Thymus (tissue), 14 donors: ENCODE measurements at places on chromosomes 1 and 21.
A peak's percentile ranks its signal among the peaks of the same experiment; 100 is the strongest.

DNA sequence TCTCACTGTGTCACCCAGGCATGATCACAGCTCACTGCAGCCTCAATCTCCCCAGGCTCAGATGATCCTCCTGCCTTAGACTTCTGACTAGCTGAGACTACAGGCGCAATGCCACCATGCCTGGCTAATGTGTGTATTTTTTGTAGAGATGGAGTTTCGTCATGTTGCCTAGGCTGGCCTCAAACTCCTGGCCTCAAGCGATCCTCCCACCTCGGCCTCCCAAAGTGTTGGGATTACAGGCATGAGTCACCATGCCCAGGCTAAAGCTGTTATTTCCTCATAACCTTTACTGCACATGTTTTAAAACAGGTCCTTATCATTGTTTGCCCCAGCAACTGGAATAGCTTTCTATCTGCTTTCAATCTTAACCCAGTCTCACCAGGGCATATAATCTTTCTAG is 2.9 kb downstream of the SARS1 start:
- DNase-seq: no peak

GRCh38 chr1:172068334-172068733 is 227.0 kb downstream of the DNM3 start:
- DNase-seq: no peak

- peak; percentile 42 for DNase-seq
These were observed 118.6 kb upstream of the PPP2R5A start for GRCh38 chr1:212166644-212167043.

DNA sequence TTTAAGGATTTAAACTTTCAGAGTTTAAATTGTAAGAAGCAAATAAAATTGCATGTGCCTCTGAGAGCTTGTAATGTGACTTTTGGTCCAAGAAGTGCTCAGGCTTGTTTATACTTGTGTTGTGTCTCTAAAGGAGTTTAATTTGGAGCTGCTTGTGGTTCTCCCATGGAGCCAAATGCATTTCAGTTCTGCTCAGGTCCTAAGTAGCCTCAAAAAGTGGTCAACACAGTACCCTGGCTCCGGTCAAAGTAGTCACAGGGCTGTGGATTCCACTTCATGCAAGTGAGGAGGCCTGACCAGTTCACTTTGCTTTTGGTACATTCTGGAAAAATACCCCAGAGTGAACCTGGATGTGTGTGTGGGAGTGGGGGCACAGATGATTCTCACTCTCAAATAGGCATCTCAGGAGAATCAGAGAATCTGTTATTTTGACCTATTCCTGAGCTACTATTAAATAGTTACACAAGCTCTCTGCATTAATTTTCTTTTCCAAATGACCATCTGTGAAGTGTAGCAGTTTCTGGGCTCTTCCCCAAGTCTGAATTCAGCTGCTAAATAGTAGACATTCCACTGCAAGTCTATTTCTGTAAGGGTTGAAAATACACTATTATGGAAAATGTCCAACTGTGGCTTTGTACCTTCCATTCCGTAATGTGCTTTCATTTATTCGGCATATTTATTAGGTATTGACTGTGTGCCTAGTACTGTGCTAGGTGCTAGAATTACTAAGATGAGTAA is 31.7 kb upstream of the AGO1 start:
- no peak for DNase-seq

- DNase-seq: no peak
These were observed 57.0 kb downstream of the DISC1 start for GRCh38 chr1:231683439-231684165.

DNA sequence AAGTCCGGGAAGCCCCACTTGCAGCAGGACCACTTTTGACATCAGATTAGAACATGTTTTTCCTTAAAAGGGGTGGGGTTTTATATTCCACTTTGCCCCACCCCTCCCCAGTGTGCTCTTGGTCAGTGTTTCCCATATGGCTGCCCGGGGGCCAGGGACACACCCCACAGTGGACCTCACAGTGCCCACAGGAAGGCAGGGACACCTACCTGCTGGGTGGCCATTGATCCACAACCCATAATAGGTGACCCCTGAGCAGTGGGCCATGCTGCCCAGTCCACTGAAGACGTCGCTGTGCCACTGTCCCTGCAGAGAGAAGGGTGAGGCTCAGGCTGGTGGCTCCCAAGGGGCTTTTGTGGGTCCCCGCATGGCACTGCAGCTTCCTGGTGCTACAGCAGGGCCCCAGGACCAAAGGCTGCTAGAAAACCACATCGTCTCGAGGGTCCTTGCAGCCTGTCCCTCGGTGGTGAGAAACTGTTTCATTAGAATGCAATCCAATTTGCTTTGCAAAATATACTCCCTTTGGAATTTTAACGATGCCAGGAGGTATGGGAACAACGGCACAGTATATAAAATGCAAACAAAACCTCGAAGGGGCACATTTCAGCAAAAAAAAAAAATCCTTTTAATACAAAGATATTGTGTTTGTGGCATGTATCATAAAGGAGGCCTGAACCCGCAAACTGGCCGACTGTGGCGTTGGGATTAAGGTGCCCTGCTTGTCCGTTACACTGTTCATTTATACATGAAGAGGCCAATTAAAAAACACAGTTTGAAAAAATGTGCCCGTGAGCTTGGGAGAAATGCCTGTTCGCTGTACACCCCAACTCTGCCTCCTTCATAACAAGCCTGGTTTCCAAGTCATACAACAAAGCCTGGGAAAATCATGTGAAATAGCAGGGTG is 16.9 kb downstream of the MORN1 start:
- no peak for DNase-seq

DNA sequence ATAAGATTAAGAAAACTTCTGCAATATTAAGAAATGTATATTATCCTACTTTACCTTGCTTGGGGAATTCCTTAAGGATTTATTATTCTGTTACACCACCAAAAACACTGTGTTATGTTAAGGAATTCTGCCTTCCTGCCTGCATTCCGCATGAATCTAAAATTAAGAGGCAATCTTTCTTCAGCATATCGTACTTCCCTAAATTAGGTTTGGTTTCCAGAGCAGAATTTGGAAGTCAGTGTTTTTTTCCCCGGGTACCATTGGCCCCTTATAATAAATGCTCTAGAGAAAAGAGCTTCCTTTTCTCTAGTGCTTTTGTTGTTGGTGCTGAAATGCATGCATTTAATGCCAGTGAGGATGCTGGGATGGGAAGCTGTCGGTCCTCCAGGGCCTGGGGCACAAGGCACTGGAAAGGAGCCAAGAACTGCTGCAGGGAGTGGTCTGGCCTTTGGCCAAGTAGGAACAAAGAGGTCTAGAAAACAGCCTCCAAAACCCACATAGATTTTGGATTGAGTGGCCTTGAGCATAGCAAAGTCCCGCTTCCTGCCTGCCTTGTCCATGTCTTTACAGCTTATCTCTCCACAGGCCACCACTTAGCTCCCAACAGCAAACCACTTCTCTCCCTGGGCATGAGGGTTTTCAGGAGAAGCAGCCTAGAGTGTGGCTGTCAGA is 69.9 kb downstream of the RRAGC start:
- DNase-seq: no peak

GRCh38 chr1:66436378-66437135 is 97.4 kb upstream of the SGIP1 start:
- peak; percentile 11 for DNase-seq
